ENCODE measurements at places on chromosomes 5 and 9.
A peak's percentile ranks its signal among the peaks of the same experiment; 100 is the strongest.

GRCh38 chr5:95050708-95051107 lies 234.2 kb downstream of the MCTP1 start:
- no peak for DNase-seq

DNA sequence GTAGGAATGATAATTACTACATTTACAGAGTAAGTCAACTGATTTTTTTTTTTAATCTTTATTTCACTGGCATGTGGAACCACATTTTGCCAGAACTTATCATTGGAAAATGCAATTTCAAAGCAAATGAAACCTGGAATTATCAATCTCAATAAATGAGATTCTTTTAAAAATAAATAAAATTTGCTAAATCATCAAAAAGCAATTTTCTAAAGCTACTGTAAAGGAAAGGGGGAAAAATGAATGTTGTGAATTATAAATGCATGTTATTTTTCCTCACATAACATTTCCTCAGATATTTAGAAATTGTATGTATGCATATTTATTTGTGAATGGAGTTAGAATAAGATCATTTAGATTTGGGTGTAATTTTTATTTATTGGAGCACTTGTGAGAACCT lies 89.9 kb upstream of the GRHPR start:
- DNase-seq: no peak

DNA sequence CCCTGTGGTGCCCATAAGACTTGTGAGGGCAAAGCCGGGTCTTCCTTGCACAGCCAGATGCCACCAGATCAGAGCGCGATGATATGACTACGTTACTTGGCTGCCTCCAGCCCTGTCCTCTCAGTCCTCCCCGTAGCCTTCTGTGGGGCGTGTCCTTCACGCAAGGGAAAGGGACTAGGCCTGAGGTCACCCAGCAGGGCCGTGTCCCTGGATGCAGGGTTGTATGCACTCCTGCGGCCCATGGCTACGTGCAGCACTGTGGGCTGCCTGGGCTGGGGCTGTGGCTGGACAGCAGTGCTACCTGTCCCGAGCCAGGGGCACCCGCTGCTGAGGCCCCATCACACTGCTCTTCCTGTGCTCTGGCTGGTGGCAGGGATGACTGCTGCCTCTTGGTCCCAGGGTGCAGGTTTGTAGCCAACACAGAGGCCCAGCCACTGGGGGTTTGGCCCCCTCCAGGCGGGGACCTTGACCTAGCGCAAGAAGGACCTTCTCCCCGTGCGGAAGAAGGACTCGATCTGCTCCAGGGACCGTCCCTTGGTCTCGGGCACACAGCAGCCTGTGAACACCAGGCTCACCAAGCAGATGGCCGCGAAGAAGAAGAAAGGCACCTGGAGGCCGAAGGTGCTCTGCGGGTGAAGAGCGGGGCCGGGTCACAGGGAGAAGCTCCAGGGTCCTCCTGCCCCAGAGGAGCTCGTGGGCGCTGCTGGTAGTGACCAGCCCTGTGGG lies 7.2 kb downstream of the SLC2A6 start:
- no peak for DNase-seq

GRCh38 chr5:40776658-40776977 lies 20.9 kb upstream of the TTC33 start:
- no peak for DNase-seq

- DNase-seq: no peak
These were observed 664.2 kb upstream of the ZNF608 start for GRCh38 chr5:125410537-125411070.

DNA sequence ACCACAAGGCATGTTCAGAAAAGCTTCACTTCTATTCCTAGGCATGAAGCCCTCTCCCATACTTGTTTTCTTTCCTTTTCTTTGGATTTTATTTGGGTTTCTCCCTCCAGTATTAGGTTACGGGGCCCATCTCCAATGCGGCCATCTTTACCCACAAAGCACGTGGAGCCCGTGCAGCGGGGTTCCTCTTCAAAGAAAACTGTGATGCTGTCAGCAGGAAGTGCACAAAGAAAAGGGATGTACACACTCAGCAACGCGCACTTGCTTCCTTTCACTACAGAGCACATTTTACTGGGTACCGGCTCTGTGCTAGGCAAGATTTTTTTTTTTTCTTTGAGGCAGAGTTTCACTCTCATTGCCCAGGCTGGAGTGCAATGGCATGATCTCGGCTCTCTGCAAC lies 106.6 kb downstream of the COL23A1 start:
- DNase-seq: peak; percentile 4

DNA sequence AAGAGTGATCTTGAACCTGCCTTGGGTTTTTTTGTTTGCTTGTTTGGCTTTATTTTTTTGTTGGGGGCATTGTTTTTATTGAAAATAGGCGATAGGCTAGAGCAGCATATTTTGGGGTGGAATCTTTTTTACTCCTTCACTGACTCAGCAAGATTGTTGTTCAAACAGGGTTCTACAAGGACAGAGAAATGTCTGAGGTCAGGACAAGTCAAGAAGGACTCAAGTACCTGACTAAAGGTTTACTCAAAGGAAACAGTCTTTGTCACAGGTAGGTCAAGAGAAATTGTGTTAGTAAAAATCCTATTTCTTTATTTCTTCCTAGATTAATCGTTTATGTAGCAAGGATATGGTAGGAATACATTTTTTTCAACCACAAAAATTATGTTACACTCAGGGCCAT lies 1564.0 kb upstream of the CDH9 start:
- no peak for DNase-seq

GRCh38 chr9:137141976-137142936 lies 3.3 kb downstream of the GRIN1 start:
- DNase-seq: no peak

Data from stimulated activated CD4-positive, alpha-beta T cell treated with anti-CD3 and anti-CD28 coated beads, TNF-alpha, amount 100 ng/mL, for 48 hours (primary cell).